Stimulated activated CD8-positive, alpha-beta memory T cell treated with anti-CD3 and anti-CD28 coated beads, Interleukin-4, amount 100 ng/mL, for 24 hours (primary cell): ENCODE measurements at places on chromosomes 5 and 9.

DNA sequence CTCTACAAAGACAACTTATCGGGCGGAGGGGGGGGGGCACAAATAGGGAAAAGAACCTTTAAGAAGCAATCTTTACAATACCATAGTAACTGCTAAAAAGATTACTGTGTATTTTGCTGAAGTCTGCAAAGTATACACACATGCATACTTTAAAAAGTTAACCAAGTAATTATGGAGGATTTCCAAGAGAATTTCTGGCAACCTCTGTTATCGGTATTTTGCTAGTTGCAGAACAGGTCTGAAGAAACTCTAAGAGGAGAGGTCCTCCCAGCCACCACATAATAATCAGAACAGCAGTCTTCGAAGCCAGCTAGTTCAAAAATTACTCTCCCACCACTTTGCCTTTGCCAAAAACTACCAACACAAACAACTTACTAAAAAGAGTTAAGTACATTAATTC lies 56.1 kb downstream of the UBAP2 start:
- no peak for DNase-seq

GRCh38 chr5:2289380-2289779 lies 406.7 kb upstream of the IRX4 start:
- DNase-seq = no peak

GRCh38 chr5:162990856-162991497 lies 446.4 kb upstream of the CCNG1 start:
- no peak for DNase-seq

GRCh38 chr5:178632285-178632684 lies 5.4 kb upstream of the CLK4 start:
- DNase-seq = no peak

GRCh38 chr5:135576075-135576599 lies 2.7 kb downstream of the CXCL14 start:
- no peak for DNase-seq
